ENCODE measurements at places on chromosomes 1 and 21.

DNA sequence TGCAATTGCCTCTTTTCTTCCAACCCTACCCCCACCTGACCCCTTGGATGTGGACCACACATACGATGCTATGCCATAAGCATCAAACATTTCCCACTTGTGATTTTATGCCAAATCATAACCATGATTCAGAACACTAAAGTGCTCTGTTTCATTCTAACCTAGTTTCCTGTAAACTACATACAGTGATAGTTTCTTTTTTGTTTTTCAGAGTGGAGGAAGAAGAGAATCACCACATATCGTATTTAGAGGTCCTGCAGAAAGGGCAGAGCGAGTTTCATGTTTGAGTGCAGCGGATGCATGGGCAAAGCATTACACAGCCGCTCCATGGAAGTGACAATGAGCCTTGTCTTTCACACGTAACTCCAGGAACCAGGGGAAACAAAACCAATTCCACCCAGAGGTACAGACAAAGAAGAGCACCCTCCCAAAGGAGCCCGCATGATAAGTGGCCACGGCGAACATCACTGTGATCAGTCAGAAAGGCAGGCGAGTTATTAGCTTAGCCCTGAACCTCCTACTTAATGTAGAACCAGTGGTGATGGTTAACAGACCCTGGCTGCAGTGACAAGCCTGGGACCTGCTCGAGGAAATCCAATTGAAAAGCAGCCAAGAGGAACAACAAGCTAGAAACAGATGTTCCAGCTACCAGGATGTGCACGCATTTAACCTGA is 64.0 kb upstream of the ZNF281 start:
- DNase-seq: no peak

DNA sequence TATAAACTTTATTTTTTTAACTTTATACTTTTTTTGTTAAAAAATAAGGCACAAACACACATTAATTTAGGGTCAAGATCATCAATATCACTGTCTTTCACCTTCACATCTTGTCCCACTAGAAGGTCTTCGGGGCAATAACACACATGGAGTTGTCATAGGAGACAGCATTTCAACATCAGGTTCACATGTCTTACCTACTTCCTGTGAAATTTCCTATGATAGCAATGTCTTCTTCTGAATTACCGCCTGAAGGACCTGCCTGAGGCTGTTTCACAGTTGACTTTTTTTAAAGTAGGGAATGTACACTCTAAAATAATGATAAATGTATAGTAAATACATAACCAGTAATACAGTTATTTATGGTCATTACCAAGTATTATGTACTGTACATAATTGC is 559.4 kb downstream of the PLPP3 start:
- no peak for DNase-seq

DNA sequence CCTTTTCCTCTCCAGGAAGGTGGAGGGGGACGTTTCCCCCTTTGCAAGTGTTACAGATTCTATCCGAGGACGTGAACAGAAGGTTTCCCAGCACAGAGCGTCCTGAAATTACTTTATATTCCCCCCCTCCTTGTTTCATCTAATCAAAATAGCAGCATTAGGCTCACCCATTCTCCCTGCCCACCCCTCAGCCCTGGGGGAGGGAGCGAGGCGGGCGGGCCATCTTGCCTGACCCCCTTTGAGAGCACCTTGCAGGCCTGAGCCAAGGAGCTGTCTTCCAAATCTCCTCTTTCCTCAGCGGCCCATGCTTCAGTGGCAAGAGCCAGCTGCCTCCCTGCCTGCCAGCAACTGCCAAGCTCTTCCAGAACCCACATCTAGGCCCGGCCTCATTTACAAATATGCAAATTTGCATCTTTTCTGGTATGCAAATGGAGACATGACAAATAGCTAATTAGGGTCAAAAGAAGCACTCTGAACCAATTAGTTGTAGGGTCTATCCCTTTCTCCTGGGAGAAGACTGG is 69.1 kb upstream of the POU3F1 start:
- DNase-seq: no peak

DNA sequence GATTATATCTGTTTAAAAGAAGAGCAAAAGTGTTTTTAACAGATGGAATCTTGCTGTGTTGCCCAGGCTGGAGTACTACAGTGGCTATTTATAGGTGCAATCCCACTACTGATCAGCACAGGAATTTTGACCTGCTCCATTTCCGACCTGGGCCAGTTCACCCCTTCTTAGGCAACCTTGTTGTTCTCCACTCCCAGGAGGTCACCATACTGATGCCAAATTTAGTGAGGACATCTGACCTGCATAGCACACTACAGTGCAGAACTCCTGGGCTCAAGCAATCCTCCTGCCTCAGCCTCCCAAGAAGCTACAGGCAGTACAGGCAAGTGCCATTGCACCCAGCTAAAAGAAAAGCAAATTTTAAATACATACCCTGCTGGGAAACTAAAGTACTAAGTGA is 11.3 kb upstream of the NUP210L start:
- no peak for DNase-seq

- DNase-seq: no peak
These were observed 3.6 kb upstream of the HENMT1 start for GRCh38 chr1:108664481-108664880.

DNA sequence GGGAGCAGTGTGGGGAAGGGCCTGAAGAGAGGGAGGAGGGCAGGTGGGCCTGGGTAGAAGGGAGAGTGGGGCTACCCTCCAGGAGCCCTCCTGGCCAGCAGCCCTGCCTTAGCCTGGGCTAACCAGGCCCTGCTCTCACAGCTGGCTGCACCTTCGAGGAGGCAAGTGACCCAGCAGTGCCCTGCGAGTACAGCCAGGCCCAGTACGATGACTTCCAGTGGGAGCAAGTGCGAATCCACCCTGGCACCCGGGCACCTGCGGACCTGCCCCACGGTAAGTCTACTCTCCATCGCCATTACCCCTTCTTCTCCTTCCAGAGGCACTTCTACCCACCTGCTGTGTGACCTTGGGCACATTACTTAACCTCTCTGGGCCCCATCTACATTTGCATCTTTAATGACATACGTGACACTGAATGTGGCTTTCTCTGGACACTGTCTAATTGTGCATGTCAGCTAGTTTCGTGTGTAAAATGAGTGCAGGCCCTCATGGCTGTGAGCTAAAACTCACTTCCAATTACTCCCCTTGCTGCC is 18.9 kb downstream of the PTPRU start:
- DNase-seq: no peak
